ENCODE measurements at places on chromosomes 5 and 9.

DNA sequence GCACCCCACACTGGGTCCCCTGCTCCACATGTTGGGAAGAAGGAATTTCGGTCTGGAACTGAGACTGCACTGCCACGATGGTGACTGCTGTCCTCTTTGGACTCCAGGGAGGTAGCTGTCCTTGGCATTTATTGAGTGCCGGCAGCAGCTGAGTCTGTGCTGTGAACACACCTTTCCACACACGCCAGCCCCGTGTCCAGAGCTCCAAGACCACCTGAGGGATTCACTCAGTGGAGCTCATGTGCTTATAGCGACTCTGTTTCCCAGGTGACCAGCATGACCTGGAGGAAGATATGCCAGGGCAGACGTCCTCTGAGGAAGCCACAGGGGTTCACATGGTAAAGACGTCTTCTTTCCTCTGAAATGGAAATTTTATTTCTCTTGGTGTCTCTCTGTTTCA lies 33.2 kb upstream of the FLT4 start:
- no peak for DNase-seq

DNA sequence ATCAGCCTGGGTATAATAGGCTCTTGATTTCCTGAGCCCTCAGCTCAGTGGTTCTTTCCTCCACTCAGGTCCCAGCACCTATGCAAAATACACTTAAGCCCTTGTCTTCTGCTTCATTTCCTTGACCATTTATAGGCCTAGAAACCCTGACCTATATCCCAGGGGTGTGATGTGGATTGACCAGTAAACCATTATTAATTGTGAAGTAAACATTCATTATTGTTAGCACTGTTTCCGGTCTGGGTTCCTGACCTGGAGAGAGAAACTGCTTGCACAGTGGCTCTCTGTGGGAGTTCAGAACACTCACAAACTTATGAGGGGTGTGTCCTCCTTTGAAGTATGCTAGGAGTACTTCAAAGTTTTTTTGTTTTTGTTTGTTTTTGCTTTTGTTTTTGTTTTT lies 19.6 kb upstream of the TOMM5 start:
- DNase-seq: no peak

- no peak for DNase-seq
Measured at GRCh38 chr5:95274011-95274410, 10.9 kb downstream of the MCTP1 start.

DNA sequence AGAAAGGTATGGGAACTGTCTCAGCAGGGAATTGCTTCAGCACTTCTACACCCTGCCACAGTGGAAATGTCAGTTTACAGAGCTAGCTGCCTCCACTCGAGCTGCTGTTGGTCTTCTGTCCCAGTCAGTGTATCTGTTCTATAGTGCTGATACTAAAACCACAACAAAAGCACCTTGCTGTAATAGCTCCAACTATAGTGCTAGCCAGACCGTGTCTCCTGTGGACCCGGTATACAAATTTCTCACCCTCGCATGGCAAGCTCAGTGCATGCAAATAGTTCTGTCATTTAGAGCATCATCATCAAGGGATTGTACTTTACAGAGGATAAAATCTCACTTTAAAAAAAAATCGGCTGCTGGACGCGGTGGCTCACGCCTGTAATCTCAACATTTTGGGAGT lies 51.5 kb upstream of the IQGAP2 start:
- no peak for DNase-seq

- DNase-seq: no peak
Measured at GRCh38 chr5:25641124-25641523, 996.3 kb upstream of the CDH10 start.

- DNase-seq: no peak
Measured at GRCh38 chr5:67257500-67257899, 60.9 kb upstream of the CD180 start.

DNA sequence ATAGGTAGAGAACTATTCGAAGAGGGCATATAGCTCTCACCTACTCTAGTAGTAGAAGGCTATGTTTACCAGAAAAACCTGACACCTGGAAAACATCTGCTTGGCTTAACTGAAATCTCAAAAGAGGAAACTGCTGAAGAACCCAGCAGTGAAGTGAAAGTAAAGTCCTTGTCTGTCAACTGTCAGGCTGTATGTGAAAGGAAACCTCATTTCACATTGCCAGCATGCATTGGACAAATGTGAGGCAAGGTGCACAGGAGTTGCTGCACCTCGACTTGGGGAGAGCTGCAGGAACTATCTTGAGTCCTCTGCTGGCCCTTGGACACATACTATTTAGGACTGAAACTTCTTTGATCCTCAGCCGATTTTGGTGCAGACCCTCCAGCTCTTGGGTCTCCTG lies 53.3 kb downstream of the NREP start:
- no peak for DNase-seq

GRCh38 chr5:89241186-89241585 lies 358.2 kb upstream of the MEF2C start:
- no peak for DNase-seq

DNA sequence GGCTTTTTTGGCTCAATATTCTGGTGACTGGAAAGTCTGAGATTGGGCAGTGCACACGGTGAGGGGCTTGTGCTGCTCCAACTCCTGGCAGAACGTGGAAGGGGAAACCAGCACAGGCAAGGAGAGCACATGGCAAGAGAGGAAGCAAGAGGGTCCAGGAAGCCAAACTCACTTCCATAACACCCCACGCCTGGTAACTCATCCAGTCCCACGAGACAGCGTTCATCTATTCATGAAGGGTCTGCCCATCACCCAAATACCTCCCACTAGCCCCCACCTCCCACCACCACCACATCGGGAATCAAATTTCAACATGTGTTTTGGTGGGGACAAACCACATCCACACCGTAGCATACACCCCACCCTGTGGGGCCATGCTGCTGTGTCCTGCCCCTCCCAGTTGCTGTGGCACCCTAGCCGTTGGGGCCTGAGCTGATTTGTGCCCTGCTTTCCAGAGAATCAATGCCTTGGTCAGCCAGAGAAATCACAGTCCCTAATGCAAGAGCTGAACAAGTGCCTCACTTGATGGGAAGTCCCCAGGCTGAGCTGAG lies 27.3 kb downstream of the PROP1 start:
- no peak for DNase-seq

DNA sequence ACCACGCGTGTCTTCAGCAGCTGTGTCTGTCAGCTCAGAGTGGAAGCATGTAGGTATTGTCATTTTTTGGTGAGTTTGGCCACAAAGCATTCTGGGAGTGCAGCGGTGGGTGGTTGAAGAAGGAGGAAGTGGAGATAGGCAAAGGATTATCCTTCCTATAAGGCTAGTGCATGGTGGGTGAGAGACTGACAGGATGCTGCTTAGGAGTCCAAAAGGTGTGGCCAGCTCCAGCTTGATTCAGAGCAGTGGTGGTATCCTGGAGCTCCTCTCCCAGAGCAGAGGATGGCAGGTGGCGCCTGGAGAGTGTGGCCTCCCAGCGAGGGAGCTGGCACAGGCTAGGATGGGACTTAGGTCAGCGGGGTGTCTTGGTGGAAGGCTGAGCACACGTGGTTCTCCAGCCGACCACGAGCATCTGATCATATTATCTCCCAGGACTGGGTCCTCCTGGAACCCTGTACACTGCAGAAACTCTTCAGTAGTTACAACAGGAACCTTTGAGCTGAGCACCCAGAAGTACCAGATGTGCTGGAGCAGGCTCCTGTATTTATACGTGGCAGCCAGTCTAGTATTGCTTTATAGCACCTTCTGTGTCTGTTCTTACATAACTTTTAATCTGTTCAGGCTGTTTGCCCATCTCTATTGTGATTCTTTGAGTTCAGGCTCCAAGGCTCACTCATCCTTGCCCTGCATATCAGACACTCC lies 29.6 kb downstream of the MAML1 start:
- DNase-seq: peak; percentile 31

DNA sequence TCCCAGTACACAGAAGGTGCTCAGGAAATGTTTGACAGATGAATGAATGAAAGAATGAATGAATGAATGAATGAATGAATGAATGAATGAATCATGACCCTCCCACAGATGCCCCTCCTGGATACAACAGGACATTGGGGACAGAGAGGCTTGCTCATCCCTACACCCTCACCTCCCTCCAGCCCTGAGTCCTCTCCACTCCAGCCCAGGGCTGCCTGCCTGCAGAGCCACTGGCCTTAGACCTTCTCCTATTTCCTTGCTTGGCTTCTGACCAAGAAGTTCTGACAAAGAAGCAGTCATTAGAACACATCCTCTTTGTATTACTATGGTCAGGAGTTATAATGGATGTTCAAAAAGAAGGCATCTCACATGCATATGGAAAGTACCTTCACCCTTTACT lies 240.7 kb upstream of the DAPK1 start:
- DNase-seq: no peak

- DNase-seq: no peak
Measured at GRCh38 chr5:32339198-32339597, 26.5 kb upstream of the MTMR12 start.

- no peak for DNase-seq
Measured at GRCh38 chr5:167576897-167577296, 714.5 kb upstream of the WWC1 start.

DNA sequence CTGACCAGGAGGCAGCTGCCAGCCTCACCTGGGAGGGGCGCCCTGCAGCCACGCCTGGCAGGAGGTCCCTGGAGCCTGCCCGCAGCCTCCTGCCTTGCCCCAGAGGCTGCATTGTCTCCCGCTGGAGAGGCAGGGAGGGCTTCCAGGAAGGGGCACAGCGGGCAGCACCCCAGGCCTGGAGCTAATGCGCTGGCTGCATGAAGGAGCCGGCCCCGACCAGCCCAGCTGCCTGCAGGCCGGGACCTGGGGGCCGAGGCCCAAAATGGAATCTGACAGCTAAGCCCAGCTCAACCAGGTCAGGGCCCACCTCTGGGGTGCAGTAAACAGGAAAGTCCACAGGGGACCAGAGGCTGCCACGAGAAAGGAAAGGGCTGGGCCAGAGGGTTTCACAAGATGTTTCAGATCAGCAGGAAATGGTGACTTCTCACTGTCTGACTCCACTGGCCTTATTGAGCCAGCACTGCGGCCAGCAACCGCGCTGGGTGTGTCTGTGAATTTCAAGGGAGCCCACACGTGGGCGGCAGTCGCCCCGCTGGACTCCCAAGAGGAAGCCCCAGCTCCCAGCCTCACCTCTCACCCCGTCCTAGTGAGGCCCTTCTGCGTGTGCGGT lies 18.6 kb upstream of the NOTCH1 start:
- peak; percentile 65 for DNase-seq

- no peak for DNase-seq
Measured at GRCh38 chr5:171794470-171794960, 8.9 kb downstream of the SMIM23 start.

GRCh38 chr5:109905906-109906305 lies 216.2 kb downstream of the MAN2A1 start:
- no peak for DNase-seq

DNA sequence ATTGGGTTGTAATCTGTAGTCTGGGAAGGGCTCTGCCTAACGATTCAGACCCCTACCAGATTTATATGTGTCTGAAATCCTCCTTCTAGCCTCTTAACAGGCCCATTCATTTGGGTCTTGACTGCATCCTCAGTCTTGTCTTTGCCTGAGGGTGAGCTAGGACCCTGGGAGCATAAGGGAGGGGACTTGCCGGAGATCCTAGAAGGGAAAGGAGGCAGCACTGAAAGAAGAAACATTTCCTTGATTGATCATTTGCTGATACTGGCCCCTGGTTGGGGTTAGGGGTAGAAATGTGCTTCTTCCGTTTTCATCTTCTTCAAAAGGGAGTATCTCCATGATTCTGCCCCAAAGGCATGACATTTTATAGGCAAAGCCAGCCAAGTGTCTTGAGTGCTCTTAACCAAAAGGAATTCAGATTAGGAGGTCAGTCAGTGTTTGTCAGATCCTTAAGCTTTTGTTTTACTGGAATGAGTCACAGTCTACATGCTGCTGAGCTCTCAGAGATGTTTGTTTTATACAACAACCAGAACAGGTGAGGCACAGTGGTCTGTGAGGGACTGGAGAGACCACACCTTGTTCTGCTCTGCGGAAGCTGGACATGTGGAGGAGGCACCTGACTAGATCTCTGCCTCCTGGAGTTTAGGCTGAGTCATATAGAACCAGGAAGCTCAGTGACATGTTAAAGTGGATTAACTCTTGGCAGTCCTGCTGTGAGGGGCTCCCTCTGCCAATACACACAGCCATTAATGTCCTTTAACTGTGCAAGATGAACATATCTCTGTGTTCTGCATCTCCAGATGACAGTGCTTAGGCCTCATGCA lies 37.7 kb downstream of the PCDHAC2 start:
- no peak for DNase-seq

- DNase-seq: no peak
Measured at GRCh38 chr5:36397901-36398536, 96.3 kb upstream of the RANBP3L start.

DNA sequence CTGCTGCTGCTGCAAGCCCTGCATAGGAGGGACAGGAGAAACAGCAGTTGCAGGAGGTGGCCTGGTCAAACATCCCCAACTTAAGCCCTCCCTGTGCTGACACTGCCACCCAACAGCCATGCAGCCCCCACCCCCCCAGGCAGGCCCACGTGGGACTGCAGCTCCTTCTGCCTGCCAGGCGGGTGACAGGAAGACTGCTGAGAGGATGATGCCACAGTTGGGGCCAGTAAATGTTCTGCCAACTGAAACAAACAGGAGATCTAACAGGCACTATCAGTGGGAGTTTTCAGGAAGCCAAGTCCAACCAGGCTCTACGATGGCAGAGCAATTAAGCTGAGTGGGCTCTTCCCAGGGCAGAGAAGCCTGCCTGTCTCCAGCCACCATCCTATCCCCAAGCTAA lies 31.1 kb downstream of the DIRAS2 start:
- DNase-seq: no peak

GRCh38 chr5:123209502-123210027 lies 120.5 kb downstream of the PRDM6 start:
- DNase-seq: peak; percentile 93

GRCh38 chr5:39132128-39132447 lies 57.9 kb upstream of the RICTOR start:
- no peak for DNase-seq

GRCh38 chr5:77843570-77844372 lies 67.6 kb upstream of the TBCA start:
- no peak for DNase-seq

DNA sequence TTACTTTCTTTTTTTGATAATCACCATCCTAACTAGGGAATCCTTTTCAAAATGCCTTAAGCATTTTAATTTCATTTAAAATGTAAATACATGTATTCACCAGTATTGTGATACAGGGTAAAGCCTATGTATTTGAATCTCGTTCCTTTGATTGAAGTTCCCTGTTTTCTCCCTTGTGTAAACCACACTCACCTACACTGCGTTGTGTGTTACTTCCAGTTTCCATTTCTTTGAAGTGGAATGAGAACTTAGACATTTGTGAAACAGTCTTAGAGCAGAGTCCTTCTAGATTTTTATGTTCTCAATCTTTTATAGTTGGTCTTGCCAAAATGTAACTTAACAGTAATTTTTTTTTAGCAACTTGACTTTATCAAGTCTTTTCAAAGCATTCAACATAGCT lies 101.4 kb downstream of the ZNF462 start:
- DNase-seq: no peak

DNA sequence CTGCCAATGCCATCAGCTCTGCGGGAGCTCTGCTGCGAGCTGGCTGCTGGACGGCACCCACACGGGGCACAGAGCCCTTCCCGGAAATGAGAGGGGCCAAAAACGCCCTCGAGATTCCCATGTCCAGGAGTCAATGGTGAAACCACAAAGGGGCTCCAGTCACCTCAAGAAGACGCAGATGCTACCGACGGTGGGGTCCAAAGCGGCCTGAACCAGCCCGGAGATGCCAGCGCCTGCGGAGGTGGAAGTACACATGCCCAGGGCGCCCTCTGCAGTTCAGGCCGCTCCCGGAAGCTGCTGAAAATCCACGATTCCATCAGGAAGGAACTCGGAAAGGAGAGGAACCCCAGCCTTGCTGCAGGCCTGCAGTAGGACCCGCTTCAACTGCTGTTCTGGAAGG lies 82.4 kb upstream of the SELENOP start:
- DNase-seq: no peak

GRCh38 chr5:153632748-153633290 lies 142.3 kb downstream of the GRIA1 start:
- no peak for DNase-seq

Data from brain microvascular endothelial cell (primary cell).